ENCODE measurements at places on chromosomes 12 and 14. TPM values are rescaled to one million over a fixed set of nuclear protein-coding genes. Genes with fewer than 3 reads are reported as not detected.
A peak's percentile ranks its signal among the peaks of the same experiment; 100 is the strongest.

IFI27 gene
- 308 TPM for total RNA-seq

- H3K27ac ChIP-seq = no peak overlapping the region
- no peaks in the 10 kb centered on the region for H3K36me3 ChIP-seq
- no peaks in the 10 kb centered on the region for H3K4me1 ChIP-seq
- H3K4me3 ChIP-seq = no peak overlapping the region
- H3K27me3 ChIP-seq = peaks cover 19% of the 10 kb centered on the region
Observed at GRCh38 chr14:33808187-33808586, 142.7 kb downstream of the EGLN3 start.

DNA sequence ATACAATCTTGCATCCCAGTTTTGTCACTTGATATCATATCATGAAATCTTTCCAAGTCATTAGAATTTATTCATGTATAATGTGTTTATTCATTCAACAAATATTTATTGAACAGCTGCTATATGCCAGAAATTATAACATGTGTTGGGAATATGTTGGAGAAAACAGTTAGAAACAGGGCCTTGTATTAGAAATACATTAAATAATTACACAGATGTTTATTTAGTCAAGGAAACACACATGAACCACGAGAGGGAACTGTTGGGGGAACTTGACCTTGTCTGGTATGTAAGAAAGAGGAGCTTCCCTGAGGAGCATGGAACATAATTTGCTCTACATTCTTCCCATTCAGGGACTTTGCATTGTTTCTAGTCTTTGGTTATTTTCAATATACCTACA is 191.7 kb upstream of the FRMD6 start:
- H3K4me1 ChIP-seq = peaks cover 4% of the 10 kb centered on the region
- H3K36me3 ChIP-seq = no peaks in the 10 kb centered on the region
- no peaks in the 10 kb centered on the region for H3K27me3 ChIP-seq
- DNase-seq = peak; percentile 72

KRT74 gene
- total RNA-seq = not detected

DNA sequence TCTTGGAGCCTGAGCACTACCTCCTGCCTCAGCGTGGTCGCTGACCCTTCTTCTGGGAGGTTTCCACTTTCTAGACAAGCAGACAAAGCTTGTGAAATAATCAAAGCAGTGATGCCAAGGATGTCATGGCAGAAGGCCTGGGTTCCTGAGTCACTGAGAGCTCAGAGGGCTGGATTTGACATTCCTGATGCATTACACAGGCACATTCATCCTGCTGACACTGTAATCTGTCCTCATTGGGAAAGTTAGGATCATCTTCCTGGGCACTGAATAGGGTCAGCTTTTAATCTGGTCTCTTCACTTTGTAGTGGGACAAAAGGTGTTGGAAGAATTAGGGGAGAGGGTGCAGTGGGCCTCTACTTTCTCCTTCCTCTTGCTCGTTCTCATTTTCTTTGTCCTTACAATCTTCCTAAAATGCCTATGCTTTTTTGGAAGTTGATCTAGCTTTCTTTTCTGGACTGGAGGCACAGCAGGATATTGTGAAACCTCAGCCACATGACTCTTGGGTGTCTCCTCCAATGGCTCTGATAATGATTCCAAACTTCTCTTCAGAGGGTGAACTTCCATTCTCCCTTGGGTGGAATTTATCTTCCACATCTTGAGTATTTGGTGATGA is 29.6 kb downstream of the EEA1 start:
- peak overlapping the region; percentile 89 for H3K27ac ChIP-seq
- H3K36me3 ChIP-seq = peaks cover 3% of the 10 kb centered on the region
- H3K4me3 ChIP-seq = no peak overlapping the region
- H3K4me1 ChIP-seq = peaks cover 4% of the 10 kb centered on the region
- H3K27me3 ChIP-seq = no peaks in the 10 kb centered on the region
- peak; percentile 69 for DNase-seq

NPFF gene
- total RNA-seq = not detected

GRCh38 chr14:91277546-91278382 is 33.3 kb upstream of the GPR68 start:
- DNase-seq = no peak
- H3K36me3 ChIP-seq = no peaks in the 10 kb centered on the region
- no peaks in the 10 kb centered on the region for H3K27me3 ChIP-seq
- no peak overlapping the region for H3K27ac ChIP-seq

SELPLG gene
- 47.2 TPM for total RNA-seq

NGB gene
- total RNA-seq = not detected

SERPINA10 gene
- total RNA-seq = not detected

WNT1 gene
- total RNA-seq = 0.20 TPM

Data from lung (tissue), 17 donors.